ENCODE measurements at places on chromosomes 6 and 20. TPM values are rescaled to one million over a fixed set of nuclear protein-coding genes. Genes with fewer than 3 reads are reported as not detected.

FAM120B gene
- 12.5 TPM for total RNA-seq

ZBTB46 gene
- under 0.01 TPM for total RNA-seq

SMLR1 gene
- not detected for total RNA-seq

SLC2A10 gene
- 28.3 TPM for total RNA-seq

Measured in subcutaneous preadipocyte (primary cell).